ENCODE measurements at places on chromosomes 6 and 20.
A peak's percentile ranks its signal among the peaks of the same experiment; 100 is the strongest.

- DNase-seq: no peak
These were observed 466.3 kb upstream of the CDH4 start for GRCh38 chr20:60785785-60786184.

GRCh38 chr6:17656644-17657043 is 50.1 kb downstream of the NUP153 start:
- DNase-seq: no peak

- no peak for DNase-seq
These were observed 63.8 kb downstream of the TPD52L1 start for GRCh38 chr6:125217369-125217768.

GRCh38 chr6:160102956-160103824 is 18.4 kb upstream of the SLC22A1 start:
- no peak for DNase-seq

- no peak for DNase-seq
These were observed 13.3 kb upstream of the RIPOR2 start for GRCh38 chr6:24949020-24949569.

DNA sequence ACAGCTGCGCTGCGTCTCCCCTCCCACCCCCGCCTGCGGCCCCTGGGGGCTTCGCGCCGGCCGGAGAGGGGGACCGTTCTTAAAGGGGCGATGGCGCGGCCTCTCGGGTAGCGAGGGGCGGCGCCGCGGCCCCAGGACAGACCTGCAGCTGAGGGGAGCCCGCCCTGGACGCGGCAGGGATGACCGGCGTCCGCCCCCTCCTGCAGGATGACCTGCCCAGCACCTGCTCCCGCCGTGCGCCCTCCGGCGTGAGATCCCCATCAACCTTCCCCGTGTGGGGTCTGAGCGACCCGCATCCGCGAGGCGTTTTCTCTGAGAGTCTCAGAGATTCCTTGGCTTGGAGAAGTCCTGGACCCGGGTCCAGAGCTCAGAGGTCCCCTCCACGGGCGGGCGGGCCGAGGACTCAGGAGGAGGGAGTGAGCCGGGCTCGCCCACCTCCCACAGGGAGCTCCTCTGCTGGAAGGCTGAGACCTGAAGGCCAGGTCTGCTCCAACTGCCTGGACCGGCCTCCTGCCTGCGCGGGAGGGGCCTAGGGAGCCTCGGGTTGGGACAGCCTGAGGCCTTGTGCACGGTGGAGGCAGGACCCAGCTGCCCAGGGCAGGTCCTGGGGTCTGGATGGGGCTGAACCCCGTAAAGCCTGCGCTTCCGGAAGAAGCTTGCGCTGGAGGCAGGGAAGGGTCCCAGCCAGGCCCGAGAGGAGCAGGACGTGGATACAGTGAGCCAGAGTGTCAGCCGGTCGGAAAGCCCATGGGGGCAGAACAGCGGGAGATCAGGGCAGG is 532 bp upstream of the NKAIN4 start:
- no peak for DNase-seq

DNA sequence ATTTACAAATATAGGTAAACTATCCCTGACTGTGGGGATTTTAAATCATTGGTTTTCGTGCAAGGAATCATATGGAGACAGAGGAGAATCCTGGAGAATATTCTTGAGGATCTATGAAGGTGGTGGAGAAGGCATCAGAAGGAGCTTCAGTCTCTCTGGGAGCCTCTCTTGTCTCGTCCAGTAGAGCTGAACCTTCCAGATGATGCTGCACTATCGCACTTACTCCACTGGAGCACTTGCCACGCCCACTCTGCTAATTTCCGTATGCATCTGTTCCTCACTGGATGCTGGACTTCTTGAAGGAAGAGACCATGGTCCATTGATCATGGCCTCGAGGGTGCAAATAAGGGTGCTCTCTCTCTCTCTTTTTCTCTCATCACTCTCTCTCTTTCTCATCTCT is 36.8 kb downstream of the C6orf118 start:
- DNase-seq: no peak

DNA sequence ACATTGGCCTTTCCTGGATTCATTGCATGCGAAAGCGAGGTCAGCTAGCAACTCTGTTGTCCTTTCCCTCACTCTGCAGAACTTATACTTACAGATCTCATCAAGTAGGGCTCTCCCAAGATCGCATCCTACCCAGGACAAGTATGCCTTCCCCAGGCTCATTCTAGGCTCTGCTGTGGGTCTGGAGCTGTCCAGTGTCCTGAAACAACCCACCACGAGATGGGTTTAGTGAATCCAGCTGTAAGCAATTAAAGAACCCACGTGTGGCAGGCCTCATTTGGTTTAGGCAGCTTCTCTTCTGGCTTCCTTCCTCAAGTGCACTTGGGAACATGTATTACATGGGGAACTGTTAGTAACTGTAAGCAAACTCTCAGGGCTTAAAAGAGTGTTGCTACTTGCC is 406.5 kb upstream of the CHD6 start:
- DNase-seq: no peak

GRCh38 chr6:74492587-74492986 is 713.3 kb downstream of the COL12A1 start:
- DNase-seq: no peak

GRCh38 chr6:50541941-50542340 is 171.4 kb upstream of the TFAP2D start:
- DNase-seq: no peak

GRCh38 chr6:108159981-108160380 is 5.8 kb upstream of the NR2E1 start:
- no peak for DNase-seq

DNA sequence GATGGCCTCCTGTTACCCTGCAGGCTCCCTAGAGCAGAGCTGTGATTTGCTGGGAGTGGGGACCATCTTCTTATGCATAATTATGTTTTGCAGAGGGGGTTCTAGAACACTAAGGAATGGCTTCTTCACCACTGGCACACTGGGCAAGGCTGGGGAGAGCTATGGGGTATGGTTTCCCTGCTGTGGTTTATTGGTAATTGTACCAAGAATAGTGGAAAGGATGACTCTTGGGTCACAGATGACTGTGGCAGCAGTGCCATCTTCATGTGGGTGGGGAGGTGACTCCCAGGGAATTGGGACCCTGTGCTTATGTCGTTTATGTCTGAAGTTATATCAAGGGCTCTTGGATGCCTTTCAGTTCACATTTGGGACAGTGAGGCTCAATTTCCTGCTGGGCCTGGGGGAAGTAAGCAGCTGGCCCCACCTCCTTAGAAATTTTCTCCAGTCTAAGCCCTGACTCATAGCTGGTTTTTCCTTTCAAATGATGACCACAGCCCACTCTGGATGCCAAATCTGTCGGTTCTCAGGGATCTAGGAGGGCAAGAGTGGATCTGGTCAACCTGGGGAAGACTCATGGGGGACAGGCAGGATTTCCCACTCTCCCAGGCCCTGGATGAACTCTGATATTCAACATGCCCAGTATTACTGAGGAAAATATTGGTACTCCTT is 230.8 kb downstream of the LRFN2 start:
- no peak for DNase-seq

GRCh38 chr6:128822271-128822670 is 60.7 kb upstream of the LAMA2 start:
- DNase-seq: no peak

DNA sequence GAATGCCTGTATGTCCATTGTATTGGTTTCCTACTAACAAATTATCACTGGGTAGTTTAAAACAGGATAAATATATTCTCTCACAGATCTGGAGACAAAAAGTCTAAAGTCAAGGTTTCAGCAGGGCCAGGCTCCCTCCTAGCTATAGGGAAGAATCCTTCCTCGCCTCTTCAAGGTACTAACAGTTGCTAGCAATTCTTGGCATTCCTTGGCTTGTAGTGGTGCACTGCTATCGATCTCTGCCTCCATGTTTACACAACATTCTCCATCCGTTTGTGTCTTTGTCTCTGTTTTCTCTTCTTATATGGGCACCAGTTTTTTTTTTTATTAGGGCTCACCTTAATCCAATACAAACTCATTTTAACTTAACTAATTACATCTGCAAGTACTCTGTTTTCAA is 48.9 kb downstream of the OR2B6 start:
- DNase-seq: no peak

DNA sequence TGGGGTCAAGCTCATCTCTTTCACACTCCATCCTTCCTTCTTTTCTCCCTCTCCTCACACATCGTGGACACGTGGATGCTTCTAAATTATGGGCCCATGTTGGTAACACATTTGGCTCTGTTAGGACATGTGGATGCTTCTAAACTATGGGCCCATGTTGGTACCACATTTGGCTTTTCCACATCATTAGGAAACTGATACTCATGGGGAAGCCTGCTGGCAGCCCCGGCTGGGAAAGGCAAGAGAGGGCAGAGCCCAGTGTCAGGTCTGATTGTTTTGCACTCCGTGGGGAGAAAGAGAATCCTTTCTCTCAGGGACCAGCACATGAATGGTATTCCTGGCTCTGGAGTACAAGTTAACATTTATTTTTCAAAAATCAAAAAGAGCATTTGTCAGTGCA is 4.0 kb upstream of the CST1 start:
- no peak for DNase-seq

GRCh38 chr6:72787391-72788031 is 165.6 kb downstream of the KCNQ5 start:
- peak; percentile 99 for DNase-seq

- no peak for DNase-seq
These were observed 6.9 kb downstream of the SLC32A1 start for GRCh38 chr20:38730989-38731737.

- no peak for DNase-seq
These were observed 586.5 kb downstream of the EPM2A start for GRCh38 chr6:145148776-145149175.

DNA sequence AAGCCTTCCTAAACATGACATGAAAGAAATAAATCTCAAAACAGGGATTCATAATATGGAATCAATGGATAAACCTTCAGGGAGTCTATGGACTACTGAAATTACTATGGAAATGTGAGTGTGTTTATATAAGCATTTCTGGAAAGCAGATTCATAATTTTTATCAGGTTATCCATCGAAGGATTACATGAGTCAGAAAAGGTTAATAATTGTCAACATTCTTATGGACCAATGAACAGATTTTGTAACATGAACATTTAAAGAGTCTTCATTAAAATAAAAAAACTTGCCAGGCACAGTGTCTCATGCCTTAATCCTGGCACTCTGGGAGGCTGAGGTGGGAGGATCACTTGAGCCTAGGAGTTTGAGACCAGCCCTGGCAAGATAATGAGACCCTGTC is 84.8 kb downstream of the AHI1 start:
- no peak for DNase-seq
